ENCODE measurements at places on chromosomes 12 and 14.
A peak's percentile ranks its signal among the peaks of the same experiment; 100 is the strongest.

GRCh38 chr12:62653304-62653703, 186.7 kb downstream of the MON2 start:
- peaks cover 23% of the 10 kb centered on the region for H3K36me3 ChIP-seq
- peaks cover 67% of the 10 kb centered on the region for H3K4me1 ChIP-seq
- H3K4me3 ChIP-seq: no peak overlapping the region
- H3K27me3 ChIP-seq: peaks cover 6% of the 10 kb centered on the region
- no peak overlapping the region for H3K27ac ChIP-seq
- no peak for DNase-seq

- H3K36me3 ChIP-seq: no peaks in the 10 kb centered on the region
- peaks cover 35% of the 10 kb centered on the region for H3K4me1 ChIP-seq
- no peak overlapping the region for H3K4me3 ChIP-seq
- H3K27me3 ChIP-seq: peaks cover 26% of the 10 kb centered on the region
- H3K27ac ChIP-seq: peak overlapping the region; percentile 25
These were observed 18.4 kb upstream of the C14orf180 start for GRCh38 chr14:104561124-104561557.

DNA sequence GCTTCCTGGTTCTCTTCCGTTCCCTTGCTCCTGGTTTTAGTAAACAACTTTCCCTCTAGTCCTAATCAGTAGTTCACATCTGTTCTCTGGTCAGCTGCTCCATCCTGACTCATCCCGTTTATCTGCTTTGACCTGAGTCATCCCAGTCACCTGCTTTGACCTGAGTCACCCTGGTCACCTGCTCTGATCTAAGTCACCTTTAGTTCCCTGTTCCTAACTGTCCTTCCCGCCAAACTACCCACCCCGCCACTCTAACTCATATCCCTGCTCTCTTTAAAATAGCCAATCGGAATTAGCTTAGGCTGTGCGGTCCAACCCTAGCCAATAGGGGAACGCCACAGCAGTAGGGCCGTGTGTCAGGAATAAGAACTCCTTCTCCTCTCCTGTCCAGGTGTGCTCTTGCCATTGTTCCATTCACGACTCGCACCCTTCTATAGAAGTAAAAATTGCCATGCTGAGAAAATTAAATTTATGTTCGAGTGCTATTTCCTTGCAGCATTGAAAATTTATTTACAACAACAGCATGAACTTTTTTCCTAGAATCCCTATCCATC, 3.1 kb upstream of the ANKRD33 start:
- no peak overlapping the region for H3K4me3 ChIP-seq
- H3K4me1 ChIP-seq: peaks cover 25% of the 10 kb centered on the region
- H3K27ac ChIP-seq: no peak overlapping the region
- no peaks in the 10 kb centered on the region for H3K36me3 ChIP-seq
- H3K27me3 ChIP-seq: peaks cover 16% of the 10 kb centered on the region

DNA sequence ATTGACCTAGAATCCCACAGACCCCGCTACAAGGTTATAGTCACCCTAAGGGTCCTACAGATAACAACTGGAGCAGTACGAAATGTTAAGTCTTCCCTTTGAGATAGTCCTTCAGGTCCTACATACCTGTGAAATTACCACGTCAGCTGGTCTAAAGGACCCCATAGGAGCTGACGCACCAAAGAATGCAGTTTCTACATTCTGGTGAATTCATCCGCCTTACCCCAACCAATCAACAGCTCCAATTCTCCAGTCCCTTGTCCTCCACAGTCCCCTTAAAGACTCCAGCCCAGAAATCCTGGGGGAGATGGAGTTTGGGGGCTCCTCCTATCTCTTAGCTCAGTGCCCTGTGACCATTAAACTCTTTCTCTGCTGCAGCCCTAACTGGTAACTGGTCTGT, 36.2 kb upstream of the PRMT8 start:
- no peak overlapping the region for H3K4me3 ChIP-seq
- H3K27ac ChIP-seq: no peak overlapping the region
- no peak for DNase-seq
- H3K36me3 ChIP-seq: no peaks in the 10 kb centered on the region

DNA sequence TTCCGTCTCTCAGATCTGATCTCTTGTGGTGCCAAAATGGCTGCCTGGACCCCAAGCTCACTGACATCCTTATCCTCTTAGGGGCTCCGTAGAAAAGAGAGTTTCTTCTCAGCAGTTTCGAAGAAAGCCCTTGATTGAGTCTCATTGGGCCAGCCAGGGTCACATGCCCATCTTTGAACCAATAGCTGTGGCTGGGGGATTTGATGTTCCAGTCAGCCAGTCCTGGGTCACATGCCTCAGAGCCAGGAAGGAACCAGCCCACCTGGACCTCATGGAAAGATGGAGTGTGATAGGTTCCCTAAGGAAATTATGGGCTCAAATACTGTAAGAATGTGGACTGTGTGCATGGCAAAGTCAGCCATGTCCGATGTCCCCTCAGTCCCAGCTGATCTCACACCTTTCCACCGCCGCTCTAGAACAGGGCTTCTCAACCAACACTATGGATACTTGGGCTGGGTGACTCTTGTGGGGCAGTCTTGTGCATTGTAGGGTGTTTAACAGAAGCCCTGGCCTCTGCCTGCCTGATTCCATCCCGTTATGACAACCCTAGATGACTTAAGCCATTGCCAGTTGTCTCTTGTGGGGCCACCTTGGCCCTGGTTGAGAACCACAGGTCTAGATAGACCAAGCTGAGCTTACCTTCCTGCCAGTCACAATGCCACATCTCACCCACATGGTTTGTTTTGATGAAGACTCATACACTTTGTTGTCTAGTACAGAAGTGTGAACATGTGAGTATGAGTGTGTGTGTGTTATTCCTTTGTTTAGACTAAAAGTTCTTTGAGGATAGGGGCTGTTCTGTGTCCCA, 163.9 kb downstream of the ADGRD1 start:
- no peak for DNase-seq
- H3K4me3 ChIP-seq: no peak overlapping the region
- no peaks in the 10 kb centered on the region for H3K36me3 ChIP-seq
- no peak overlapping the region for H3K27ac ChIP-seq

DNA sequence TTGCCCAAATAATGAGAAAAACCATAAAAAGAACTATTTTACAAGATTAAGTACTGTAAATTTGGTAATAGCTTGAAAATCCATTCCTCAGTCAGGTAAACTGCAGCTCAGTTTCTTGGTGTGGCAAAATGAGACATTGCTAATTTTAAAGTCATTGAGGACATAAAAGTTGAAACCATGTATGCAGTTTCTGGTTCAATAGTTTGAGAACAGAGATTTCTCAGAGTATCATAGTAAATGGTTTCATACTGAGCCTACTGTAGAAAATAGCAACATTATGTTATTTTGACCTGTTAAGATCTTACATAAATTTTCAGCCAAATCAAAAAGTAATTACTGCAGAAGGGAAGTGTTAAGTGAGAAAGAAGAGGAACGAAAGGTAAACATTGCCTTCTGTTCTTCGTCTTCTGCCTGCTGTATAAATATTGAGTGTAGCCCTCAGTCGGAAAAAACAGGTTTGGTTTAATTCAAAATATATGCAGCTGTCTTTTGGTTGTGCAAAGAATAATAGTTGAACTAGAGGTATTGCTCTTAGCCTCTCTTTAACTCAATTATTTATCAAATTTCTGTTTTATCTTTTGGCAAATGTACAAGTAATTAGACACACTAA, 119.6 kb downstream of the SYNE2 start:
- peak overlapping the region; percentile 39 for H3K27ac ChIP-seq
- H3K4me3 ChIP-seq: no peak overlapping the region
- DNase-seq: no peak
- no peaks in the 10 kb centered on the region for H3K27me3 ChIP-seq
- H3K36me3 ChIP-seq: peaks cover 37% of the 10 kb centered on the region

DNA sequence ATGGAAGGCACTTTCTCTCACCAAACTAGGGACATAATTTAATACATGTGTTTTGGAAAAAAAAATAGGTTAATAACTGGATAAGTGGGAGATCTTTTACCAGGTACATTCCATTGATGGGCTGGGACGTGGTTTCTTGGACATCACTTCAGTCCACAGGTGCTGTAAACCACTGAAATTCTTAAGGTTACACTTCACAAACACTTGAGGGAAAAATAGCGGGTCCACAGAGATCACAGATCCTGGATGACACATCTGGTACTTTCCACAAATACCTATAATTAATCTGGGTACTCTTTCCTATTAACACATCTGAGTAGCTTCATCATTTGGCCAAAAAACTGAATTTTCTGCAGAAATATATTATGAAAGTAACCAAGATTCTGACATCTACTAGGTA, 85.0 kb downstream of the POLR3B start:
- no peak overlapping the region for H3K4me3 ChIP-seq
- DNase-seq: no peak
- H3K36me3 ChIP-seq: peaks cover 27% of the 10 kb centered on the region
- no peak overlapping the region for H3K27ac ChIP-seq

GRCh38 chr12:107702106-107702505, 16.5 kb downstream of the PWP1 start:
- no peak for DNase-seq
- no peaks in the 10 kb centered on the region for H3K27me3 ChIP-seq
- H3K4me3 ChIP-seq: no peak overlapping the region
- H3K36me3 ChIP-seq: peaks cover 97% of the 10 kb centered on the region

DNA sequence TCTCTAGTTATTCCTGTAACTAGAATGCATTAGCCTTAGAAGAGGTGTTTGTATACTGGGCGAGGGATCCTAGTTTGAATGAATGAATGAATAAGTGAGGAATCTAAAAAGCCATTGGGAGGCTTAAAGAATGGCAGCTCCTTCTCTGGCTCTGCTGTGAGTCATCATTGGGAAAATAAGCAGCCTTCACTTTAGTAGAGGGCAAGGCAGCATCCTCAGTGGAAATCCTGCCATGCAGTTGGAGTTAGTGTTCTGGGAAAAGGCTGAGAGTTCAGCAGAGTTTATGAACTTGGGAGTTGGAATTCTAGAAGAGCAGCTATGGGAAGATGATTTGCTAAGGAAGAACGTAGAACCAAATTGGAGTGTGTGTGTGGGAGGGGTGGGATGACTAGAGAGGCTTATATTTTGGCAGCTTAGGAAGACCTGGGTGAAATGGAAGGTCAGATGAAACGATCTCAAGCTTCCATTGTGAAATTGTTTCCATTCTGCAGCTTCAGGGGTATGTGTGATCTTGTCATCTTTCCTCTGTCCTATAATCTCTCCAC, 120.8 kb downstream of the PTCSC3 start:
- peaks cover 23% of the 10 kb centered on the region for H3K27me3 ChIP-seq
- H3K27ac ChIP-seq: no peak overlapping the region
- H3K4me1 ChIP-seq: no peaks in the 10 kb centered on the region
- DNase-seq: no peak
- H3K4me3 ChIP-seq: no peak overlapping the region

DNA sequence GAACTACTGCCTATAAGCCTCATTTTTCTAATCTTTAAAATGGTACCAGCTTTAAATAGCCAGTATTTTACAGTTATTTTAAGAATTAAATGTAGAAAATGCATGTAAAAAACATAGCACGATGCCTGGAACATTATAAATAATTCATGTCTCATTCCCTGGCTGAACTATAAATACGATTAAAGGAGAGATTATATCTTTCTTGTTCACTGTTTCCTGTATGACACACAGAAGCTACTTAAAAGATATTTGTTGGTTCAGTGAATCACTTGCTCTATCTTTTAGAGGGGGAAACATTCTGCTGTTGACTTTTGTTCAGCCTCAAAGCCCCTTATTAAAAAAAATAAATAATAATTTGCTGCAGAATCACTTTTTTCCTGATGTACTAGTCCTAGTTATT, 406.9 kb downstream of the LRFN5 start:
- H3K27ac ChIP-seq: no peak overlapping the region
- DNase-seq: no peak
- H3K27me3 ChIP-seq: no peaks in the 10 kb centered on the region

DNA sequence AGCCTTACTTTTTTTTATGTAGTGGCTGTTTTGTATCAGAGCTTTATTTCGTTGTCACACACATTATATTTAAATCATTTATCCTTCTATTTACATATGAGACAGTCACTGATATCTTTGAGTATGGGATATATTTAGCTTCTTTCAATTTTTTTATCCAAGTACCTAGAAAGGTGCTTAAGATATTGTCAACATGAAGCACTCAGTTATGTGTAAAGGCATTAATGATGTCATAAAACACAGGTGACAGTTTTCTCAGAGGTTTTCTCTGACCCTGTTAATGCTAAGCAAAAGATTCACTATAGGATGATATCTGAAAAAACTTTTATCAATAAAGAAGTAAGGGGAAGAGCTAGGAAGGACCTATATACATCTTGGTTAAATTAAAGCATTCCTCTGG, 23.2 kb downstream of the LRFN5 start:
- H3K36me3 ChIP-seq: no peaks in the 10 kb centered on the region
- no peaks in the 10 kb centered on the region for H3K4me1 ChIP-seq
- no peak overlapping the region for H3K27ac ChIP-seq
- no peak overlapping the region for H3K4me3 ChIP-seq
- no peak for DNase-seq

- H3K4me3 ChIP-seq: no peak overlapping the region
- DNase-seq: no peak
- H3K36me3 ChIP-seq: no peaks in the 10 kb centered on the region
- peak overlapping the region; percentile 98 for H3K27ac ChIP-seq
- H3K27me3 ChIP-seq: no peaks in the 10 kb centered on the region
These were observed 207.4 kb upstream of the EEA1 start for GRCh38 chr12:93136253-93137055.

DNA sequence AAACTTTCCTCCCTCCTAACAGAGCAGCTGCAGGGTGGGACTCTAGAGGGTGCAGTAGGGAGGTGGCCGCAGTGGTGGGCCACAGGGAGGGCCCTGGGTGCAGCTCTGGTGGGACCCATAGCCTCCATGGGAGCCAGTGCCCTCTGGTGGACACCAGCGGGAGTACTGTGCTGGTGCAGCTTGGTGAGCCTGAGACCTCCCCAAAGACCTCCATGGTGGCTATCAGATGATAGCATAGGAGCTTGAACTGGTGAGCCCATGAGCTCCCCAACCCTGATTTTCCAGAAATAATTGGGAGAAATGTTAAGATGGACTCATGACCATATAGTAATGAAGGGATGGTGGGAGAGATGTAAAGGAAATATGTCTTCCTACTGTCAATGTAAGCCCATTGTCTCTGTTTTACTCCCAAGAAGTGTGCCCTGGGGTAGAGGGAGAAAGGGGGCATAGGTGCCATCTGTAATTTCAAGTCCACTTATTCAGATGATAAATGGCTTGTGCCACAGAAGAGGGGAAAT, 98.7 kb downstream of the GAS2L3 start:
- peak; percentile 54 for DNase-seq
- H3K4me1 ChIP-seq: no peaks in the 10 kb centered on the region
- peaks cover 15% of the 10 kb centered on the region for H3K27me3 ChIP-seq

DNA sequence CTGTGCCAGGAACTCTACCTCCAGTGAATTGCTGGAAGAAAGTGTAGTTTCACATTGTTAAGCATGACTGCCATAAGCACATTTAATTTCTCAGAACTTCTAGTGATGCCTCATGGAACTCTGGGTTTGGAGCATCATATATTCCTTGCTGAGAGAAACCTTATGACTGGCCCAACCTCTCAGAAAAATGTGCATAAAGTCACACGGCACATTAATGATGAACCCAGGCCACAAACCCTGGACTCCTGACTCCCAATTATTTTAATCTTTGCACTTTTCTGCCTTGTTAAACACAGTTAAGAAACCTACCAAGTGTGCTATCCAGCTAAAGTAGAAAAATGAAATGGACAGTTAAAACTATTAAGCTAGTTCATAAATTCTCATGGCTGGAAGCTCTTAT, 5.6 kb downstream of the TCP11L2 start:
- no peak overlapping the region for H3K27ac ChIP-seq
- peaks cover 13% of the 10 kb centered on the region for H3K27me3 ChIP-seq
- H3K4me1 ChIP-seq: peaks cover 61% of the 10 kb centered on the region
- H3K36me3 ChIP-seq: no peaks in the 10 kb centered on the region
- no peak for DNase-seq

- H3K4me3 ChIP-seq: no peak overlapping the region
- H3K27me3 ChIP-seq: no peaks in the 10 kb centered on the region
- no peak for DNase-seq
These were observed 35.3 kb downstream of the KICS2 start for GRCh38 chr12:64186789-64187188.
